ENCODE measurements at places on chromosomes 2 and 18. TPM values are rescaled to one million over a fixed set of nuclear protein-coding genes. Genes with fewer than 3 reads are reported as not detected.

The FSIP2 gene
- 0.13 TPM for total RNA-seq

The ELOA2 gene
- not detected for total RNA-seq

The CFAP65 gene
- 0.03 TPM for total RNA-seq

The LOXHD1 gene
- not detected for total RNA-seq

The CCDC178 gene
- not detected for total RNA-seq

All from smooth muscle cell of the pulmonary artery (primary cell).